Glomerular endothelial cell (primary cell): ENCODE measurements at places on chromosomes 12 and 14.

- DNase-seq: no peak
Measured at GRCh38 chr12:4685317-4685716, 34.9 kb upstream of the GALNT8 start.

- DNase-seq: no peak
Measured at GRCh38 chr12:11601647-11602046, 47.8 kb upstream of the ETV6 start.

DNA sequence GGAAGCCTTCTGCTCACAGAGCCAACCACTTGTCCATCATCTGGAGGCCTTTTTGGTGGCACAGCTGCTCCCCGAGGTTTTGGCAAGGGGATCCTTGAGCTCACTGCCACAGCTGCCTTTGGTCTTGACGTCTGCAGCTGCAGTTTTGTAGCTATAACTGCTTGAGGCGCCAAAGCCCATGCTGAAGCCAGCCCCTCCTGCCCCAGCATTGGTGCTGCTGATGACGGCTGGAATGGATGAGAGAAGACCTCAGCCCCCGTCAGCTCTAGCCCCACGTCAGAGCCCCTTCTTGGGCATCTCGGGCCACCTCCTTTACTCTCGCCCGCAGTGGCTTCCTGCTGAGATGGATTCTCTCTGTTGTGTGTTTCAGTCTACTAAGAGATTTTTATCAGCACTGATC is 12.3 kb upstream of the KRT74 start:
- no peak for DNase-seq

- no peak for DNase-seq
Measured at GRCh38 chr12:84397263-84397662, 515.3 kb downstream of the SLC6A15 start.

DNA sequence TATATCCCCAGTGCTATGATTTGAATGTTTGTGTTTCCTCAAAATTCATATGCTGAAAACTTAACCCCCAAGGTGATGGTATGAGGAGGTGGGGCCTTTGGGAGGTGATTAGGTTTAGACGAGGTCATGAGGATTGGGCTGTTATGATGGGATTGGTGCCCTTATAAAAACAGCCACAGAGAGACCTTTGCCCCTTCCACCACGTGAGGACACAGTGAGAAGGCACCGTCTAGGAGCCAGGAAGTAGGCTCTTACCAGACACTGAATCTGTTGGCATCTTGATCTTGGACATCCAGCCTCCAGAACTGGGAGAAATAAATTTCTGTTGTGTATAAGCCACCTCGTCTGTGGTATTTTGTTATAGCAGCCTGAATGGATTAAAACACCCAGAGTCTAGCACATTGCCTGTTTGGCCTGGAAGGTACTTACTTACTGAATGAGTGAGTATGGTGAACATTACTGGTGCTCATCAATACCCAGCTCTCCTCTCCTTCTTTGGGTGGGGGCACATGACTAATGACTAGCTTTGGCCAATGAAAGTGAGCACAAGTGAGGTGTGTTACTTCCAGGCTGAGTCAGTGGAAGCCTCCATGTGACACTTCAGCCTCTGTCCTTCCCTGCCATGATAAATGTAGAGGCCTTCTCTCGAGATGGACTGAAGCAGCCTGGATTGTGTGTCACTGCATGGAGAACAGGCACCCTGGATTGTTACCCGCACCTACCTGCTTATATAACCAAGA is 72.4 kb upstream of the CHST11 start:
- no peak for DNase-seq

DNA sequence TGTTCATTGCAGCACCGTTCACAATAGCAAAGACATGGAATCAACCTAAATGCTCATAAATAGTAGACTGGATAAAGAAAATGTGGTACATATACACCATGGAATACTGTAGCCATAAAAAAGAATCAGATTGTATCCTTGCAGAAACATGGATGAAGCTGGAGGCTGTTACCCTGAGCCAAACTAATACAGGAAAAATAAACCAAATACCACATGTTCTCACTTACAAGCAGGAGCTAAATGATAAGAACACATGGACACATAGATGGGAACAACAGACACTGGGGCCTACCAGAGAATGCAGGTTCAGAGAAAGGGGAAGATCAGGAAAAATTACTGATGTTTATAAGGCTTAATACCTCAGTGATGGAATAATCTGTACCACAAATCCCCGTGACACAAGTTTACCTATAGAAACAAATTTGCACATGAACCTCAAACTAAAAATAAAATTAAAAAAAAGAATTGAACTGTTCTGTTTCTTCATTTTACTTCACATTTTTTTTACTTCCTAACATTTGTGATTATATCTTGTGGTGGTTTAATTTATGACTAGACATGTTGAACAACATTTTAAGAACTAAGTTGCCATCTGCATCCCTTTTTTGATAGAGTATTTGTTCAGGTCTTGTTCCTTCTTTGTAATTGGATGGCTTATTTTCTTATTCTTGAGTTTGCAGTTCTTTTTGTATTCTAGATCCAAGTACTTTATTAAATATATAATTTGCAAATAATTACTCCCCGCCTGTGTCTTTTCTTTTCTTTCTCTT is 835.2 kb downstream of the FSCB start:
- DNase-seq: no peak

DNA sequence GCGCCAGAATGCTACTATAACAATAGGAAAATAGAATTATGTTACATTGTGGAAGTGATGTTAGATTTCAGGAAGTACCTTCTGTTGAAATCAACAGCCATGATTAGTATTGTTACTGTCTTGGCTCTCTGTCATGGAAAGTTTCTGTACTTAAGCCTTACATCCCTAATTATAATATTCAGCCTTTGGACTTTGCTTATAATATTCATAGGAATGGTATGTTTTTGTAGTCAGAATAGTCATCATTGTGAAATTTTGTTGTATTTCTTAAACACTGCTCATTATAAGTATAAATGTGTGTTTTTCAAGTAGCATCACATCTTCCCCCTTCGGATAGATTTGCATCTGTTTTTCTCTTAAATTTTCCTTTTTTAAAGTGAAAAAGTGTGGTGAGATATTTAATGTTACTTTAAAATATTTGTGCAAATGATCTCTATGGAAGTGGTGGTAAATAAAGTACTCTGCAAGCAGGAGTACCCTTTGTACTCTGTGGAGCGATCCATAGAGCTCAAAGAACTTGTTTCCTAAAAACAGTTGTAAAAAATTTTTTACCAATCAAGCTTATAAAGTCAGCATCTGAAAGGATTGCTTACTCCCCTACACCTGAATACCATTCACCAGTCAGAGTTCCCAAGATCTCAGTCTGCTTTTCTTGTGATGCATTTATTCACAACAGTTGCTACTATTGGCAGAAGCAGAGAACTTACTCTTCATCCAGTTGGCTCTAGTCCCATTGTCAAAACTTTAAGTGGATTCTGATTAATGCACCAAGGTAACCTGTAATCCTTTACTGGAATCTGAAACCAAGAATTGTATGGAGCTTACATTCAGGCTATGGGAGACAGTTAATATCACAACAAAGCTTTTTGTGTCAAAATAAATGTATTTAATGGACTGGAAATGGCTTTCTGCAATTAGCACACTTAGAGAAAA is 87.8 kb downstream of the RIC8B start:
- no peak for DNase-seq

DNA sequence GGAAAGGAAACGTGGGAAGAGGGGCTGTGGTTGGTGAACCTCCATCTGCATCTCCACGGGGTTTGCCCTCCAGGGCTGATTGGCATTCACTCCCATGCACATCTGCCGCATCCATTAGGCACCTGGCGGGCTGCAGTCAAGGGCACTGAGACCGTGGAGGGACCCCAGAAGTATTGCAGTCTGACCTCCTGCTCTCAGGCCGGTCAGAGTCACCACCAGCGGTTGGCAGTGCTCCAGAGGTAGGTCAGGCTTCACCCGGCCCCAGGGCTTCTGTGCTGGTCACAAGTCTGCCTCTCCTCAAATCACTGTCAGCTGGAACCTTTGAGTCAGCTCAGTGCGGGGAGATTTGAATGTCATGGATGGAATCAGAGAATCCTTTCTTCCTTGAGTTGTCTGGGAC is 132.3 kb downstream of the PAPOLA start:
- DNase-seq: no peak

GRCh38 chr12:93273834-93274564 is 103.7 kb upstream of the NUDT4 start:
- DNase-seq: no peak

DNA sequence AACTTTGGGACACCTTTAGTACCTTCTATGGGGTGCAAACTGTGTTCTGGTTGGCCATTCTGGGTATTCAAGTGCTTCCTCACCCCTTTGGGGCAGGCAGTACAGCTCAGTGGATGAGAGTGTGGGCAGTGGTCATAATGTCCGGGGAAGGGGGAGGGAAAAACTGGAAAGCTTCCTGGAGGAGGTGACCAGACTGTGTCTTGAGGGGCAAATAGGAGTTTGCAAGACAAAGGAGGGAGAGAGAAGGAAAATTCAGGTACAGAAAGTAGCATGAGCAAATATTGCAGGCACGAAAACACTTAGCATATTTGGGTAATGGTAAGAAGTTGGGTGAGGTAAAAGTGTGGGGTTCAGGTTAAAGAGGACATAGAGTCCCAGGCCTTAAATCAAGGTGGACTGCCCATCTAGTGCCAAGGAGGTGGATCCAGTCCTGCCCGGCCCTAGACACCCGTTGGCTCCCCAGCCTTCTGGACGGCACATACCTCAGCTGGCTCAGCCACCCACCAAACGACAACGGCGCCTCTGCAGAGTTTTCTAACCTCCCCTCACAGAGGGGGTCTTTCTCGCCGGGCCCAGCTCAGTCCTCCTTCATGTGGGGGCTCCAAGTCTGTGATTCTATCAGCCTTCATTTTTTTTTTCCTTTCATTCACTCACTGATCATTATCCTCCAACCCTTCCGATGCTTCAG is 86.4 kb downstream of the DICER1 start:
- no peak for DNase-seq
